T-cell (primary cell): ENCODE measurements at places on chromosomes 6 and 20. TPM values are rescaled to one million over a fixed set of nuclear protein-coding genes. Genes with fewer than 3 reads are reported as not detected.

Gene NRSN1
- not detected for total RNA-seq

Gene BFSP1
- total RNA-seq = 0.53 TPM

Gene RNF182
- total RNA-seq = 0.18 TPM

Gene PFDN4
- 19.2 TPM for total RNA-seq

Gene GABRR1
- total RNA-seq = not detected

Gene DSN1
- 13.6 TPM for total RNA-seq
